ENCODE measurements at places on chromosomes 5 and 9.

DNA sequence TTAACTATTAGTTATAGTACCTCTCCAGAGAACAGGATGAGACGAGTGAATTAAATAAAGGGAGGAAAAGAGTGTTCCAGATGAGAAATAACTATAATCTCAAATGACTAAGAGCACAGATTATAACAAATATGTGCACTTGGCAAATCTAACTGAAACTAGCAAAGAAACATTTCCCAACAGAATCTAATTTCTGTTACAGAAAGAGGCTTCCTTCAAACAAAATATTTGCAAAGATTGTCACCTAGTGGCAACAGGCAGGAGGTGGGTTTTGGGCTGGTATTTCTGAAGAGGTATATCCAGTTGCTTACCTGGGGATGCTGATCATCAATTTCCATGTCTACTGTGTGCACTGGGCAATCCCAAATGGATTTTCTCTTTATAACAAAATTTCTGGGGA is 5.6 kb upstream of the SPDL1 start:
- no peak for DNase-seq

GRCh38 chr5:136808756-136809155 is 443.4 kb upstream of the TRPC7 start:
- DNase-seq: no peak

- no peak for DNase-seq
Observed at GRCh38 chr5:39076757-39077728, 2.8 kb upstream of the RICTOR start.

GRCh38 chr5:472076-472655 is 29.2 kb downstream of the EXOC3 start:
- no peak for DNase-seq

DNA sequence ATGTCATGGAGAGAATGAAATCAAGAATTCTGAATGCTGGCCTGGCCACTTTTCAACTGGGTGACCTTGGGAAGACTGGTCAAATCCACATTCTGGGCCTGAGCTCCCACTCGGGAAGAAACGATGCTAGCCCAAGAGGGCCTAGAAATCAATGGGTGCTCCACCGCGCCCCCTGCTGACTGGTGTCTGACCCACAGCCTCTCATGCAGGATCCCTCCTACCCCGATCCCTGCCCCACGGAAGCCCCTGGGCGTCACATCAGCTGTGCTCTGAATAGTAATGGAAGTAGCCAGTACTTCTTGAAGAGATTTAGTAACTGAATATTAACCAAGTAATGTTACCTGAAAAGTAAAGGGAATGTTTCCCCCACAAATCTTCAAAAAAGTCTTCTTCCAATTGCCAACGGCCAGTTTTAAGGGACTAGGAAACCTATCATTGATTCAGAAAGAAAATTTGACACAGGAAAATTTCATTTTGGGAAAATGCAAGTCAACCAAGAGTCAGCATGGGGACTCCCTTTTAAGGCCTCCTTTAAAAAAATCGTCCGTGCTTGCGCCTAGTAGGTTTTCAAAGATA is 43.9 kb downstream of the CRB2 start:
- no peak for DNase-seq

GRCh38 chr5:98825582-98826375 is 52.3 kb downstream of the RGMB start:
- no peak for DNase-seq

- no peak for DNase-seq
Observed at GRCh38 chr5:9361835-9362234, 184.0 kb downstream of the SEMA5A start.

DNA sequence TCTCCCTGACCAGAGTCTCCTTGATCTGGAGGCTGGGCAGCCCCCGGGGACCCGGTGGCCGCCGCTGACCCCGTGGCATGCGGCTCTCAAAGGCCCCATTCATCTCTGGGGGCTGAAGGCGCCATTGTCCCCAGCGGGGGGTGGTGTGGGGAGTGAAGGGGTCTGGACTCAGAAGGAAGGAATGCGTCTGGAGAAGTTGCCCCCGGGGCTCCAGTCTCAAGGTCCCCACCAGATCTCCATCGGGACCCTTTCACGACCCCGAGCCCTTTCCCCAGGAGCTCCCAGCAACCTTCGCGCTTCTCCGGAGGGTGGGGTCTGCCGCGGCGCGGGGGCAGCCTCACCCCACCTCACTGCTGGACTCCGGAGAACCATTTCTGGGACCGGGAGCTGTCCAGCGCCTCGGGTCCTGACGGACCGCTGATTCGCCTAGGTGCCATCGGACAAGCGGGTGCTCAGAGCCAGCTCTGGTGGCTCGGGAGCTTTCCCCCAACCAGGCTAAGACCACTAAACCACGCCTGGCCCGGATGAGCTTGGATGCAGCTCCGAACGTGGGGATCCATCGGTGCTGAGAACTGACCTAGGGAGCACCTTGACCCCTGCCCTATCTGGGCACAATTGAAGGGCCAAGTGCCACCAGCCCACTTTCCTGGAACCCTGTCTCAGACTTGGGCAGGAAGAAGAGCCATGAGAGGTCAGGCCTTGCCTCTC is 5.1 kb upstream of the PCDH1 start:
- no peak for DNase-seq

DNA sequence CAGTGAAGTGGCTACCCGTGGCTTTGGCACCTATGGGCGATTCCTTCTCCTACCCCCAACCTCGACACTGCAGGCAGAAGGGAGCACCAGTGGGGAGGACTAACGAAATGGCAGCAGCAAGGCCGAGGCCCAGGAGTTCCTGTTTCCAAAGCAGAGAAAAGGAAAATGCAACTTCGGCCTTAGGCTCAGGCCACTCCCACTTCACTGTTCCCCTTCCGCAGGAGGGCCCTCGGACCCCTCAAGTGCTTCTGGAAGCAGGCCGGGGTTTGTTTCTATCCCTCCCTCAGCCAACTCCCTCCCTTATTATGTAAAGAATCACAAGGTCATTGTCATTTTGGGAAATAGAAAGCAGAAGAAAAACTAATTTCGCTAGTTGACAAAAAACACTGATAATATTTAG is 36.4 kb upstream of the NKX2-5 start:
- no peak for DNase-seq

DNA sequence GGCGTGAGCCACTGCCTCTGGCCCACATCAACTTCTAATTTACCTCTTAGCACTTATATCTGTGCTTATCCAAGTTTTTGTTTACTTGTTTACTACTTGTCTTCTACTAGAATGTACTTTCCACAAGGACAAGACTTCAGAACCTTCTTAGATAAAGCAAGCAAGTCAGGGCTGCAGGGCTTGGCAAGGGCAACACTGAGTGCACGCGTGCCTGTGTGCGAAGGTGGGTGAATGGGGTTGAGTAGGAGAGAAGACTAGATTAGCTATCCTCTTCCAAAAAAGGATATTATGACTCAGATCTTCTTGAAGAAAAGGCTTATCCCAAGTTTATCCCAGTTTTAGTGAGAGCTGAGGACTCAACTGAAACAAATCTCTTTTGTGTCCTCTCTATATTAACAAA is 19.3 kb downstream of the AK3 start:
- no peak for DNase-seq

DNA sequence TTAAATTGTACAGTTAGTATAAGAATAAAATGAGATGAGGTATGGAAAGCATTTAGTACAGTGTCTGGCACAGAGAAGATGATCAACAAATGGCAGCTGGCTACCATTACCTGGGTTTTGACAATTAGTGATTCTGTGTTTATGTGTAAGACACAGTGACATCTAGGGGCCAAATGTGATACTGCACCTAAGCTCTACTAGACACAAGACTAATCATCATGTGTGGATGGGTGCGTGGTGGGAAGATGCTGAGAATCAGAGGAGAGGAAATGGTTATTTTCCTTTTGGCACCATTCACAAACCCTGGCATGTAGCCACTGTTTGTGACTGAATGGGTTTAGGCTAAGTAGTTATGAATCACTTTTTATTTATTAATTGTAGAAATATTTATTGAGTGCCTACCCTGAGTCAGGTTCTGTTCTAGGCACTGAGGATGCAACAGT is 109.8 kb upstream of the TBC1D2 start:
- DNase-seq: no peak

GRCh38 chr5:54177058-54177457 is 133.3 kb downstream of the ARL15 start:
- DNase-seq: no peak

DNA sequence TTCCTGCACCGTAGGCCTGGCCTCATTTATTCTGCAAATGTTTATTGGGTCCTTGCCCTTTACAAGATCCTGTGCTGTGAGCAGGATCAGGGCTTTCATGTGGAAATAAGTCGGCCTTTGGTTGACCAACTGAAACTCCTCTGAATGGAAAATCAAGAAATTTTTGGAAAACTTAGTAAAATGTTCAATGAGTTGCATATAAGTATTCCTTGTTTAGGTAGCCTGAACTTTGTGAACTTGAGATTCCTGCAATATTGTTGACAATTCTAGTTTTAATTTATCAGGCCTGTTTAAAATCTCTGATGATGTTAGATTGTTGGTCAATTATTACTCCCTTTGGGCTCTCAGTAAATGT is 1.1 kb downstream of the MAML1 start:
- DNase-seq: no peak

GRCh38 chr9:112860451-112860850 is 30.2 kb downstream of the SLC46A2 start:
- DNase-seq: no peak

DNA sequence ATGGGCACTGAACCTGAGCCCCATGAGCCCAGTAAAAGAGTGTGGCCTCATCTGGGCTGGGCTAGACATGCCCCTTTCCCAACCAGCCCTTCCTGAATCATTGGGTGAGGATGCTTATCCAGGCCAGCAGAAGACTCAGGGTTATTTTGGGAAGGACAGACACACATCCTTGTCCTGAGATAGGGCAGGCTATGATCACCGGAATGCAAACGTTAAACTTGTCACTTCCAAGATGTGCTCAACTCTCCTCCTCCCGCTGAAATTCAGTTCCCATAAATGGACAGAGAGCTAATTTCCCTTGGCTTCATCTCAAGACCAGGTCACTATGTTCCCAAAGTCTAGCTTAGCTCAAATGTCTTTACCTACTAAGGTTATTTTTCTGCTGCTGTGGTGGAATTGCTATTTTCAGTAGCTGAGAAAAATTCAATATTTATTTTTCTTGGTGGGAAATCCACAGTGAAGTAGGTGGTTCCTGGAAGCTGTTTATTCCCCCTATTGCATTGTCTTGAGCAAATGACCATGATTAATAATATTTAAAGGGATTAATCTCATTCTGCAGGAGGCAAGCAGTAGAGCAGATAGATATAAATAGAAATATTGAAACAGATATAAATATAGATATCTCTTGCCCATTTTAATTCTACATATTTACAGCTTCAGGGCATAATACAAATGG is 70.0 kb downstream of the NXNL2 start:
- no peak for DNase-seq

DNA sequence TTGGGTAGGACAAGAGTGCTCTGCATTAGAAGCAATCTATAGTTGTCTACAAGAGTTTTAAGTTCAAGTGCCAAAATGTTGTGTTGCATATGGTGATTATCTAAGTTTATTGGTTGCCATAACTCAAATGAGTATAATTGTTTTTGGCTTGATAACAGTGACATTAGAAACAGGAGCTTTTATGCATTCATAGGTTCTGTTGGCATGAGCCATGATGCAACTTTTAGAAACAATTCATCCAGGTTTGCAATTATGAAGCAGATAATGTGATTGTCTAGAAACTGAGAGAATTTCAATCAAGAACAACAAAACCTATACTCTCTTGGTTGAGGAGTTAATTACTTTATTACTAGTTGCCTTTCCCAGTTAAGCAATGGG is 137.0 kb downstream of the PBX3 start:
- DNase-seq: no peak

GRCh38 chr5:157303667-157304327 is 37.9 kb downstream of the CYFIP2 start:
- no peak for DNase-seq

DNA sequence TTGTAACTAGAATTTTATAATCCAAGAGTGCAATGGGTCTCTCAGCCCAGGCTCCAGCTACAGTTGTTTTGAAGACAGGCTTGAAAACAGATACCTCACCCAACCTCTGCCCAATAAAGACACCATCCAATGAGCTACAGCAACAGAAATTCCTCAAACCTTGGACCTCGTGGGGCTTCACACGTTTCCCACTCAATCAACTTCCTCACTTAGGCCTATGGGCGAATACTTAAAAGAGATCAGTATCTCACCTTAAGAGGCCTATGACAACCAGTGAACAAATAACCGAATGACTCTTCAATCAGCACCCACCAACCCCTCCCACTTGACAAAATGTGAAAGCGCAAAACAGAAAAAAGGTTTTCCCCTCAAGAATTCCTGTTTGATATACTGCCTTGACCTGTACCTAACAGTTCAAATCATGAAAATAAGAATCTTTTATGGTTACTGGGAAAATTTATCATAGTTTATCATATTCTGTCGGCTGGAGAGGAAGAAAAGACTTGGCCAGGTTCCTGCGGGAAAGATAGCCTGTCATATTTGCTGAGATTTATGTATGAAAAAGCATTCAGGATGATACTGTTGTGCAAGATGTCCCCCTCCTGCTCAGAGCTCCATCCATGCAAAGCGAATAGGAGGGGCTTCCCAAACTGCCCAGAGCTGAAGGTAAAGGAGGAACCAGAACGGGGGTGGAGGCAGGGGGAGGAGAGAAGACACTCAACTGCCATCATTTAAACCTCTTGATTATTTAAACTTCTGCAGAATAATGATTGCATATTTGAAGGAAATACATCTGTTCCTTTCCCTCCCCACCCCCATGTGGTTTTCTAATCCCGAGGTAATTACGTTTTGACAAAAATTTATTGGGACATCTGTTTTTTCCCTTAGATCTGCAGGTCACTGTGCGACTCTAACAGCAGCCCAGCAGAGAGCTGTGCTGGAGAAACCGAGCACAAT is 256.3 kb downstream of the NFIB start:
- no peak for DNase-seq

GRCh38 chr9:42388146-42388690 is 204.8 kb downstream of the SPATA31A6 start:
- DNase-seq: no peak

- no peak for DNase-seq
Observed at GRCh38 chr5:78979909-78980308, 5.2 kb downstream of the ARSB start.

DNA sequence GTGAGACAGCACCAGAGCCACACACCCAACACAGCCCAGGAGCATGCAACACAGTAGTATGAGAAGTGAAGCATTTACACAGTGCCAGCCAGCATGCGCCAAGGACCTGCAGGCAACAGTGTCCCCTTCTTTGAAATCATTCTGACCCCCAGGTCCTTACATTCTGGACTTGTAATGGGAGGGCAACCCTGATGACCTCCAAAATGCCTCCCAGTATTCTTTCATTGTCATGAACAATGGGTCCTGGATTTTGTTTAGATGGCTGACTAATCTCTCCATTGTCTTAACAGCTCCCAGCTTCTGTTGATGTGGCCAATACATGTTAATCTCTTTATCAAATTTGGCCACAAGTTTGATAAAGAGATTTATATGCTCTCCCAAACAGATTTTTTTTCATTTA is 417.1 kb downstream of the DMRTA1 start:
- DNase-seq: no peak
